ENCODE measurements at places on chromosomes 11 and 22.
A peak's percentile ranks its signal among the peaks of the same experiment; 100 is the strongest.

- no peak for DNase-seq
Measured at GRCh38 chr11:46554213-46555147, 39.3 kb downstream of the AMBRA1 start.

- DNase-seq = peak; percentile 35
Measured at GRCh38 chr11:8913961-8914660, 3.1 kb downstream of the AKIP1 start.

DNA sequence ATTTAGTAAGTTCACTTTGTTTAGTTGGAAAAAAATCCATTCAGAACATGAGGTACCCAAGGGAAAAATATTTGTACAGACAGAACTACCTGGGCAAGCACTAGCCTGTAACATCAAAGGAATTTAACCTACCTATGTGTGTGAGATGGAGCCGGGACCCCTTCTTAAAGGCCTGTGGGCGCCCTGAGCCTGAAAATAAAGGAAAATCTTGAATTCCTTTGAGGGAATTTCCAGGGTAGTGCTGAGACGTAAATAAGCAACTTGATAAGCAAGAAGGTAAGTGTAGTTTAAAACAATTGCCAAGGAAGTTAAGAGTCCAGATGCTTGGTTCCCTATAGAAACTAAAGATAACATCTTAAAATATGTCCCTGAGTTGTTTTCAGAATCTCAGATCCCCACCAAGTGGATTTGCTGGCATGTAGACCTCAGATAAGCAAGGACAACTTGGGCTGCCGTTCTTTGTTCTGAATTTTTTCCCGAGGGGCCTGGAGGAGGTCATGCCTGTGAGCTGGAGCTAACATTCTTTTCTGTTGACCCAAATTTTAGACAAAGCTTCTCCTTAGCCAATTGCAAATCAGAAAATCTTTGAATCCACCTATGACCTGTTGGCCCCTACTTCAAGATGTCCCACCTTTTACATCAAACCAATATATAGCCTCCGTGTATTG, 31.0 kb downstream of the MED17 start:
- no peak for DNase-seq

DNA sequence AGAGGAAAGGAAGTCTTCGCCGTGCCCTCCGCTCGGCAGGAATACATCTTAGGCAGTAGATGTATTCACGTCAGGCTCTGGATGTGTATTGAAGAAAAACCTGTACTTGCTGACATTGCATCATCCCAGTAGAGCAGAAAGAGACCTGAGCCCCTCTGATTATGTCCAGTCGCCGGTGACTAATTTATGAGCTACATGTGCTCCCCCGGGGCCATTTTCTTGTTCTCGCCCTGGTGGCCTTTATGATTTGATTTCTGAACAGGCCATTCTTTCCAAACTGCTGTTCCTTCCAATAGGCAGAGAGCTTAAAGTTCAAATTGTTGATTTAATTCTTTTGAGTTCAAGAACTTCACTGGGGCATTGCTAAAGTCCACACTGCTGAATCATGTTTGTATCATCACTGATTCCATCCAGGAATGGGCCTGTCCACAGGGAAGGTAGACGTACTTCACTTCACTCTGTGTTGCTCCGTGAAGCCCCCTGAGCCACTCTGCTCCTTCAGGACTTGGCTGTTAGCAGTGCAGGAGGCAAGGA, 137.3 kb upstream of the RASSF10 start:
- no peak for DNase-seq

DNA sequence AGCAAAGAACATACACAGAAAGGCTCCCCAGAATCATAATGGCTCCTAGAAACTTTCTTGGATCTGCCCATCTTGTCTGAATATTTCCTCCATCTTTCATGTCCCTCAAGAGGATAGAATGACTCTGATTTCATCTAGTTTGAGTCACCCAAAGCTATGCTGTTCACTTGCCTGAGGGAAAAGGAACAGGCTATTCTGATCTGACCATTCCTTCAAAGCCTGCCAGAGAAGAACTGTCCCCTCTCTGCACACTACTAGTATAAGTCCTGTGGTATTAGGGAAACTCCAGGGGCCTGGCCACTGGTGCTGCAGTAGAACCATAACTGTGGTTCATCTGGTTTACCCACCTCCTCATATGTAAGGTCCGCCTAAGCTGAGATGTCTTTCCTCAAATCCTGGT, 2.4 kb upstream of the PATE1 start:
- no peak for DNase-seq

- no peak for DNase-seq
Measured at GRCh38 chr11:122157653-122158161, 41.7 kb upstream of the BLID start.
